Nephron progenitor cell (in vitro differentiated cells): ENCODE measurements at places on chromosomes 4 and X.
A peak's percentile ranks its signal among the peaks of the same experiment; 100 is the strongest.

DNA sequence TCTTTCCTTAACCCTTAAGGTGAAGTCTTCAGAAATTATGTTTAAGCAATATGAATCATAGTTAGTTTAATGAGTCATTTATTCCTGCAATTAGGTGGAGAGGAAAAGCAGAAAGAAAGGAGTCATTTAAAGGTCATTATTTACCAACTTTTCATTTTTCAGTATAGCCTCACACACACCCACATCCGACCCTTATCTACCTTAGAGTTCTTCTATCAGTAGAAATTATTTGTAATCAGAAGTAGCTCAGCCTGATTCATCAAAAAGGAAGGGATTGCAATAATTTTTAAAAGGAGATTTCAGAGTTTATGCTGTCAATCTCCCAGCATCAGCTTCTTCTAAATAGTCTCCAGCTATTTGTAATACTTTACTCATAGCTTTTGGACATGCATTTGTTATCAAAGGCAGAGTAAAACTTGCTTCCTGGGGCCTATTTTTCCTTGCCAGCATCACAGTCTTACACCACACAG, 5.9 kb downstream of the ANXA10 start:
- H3K27ac ChIP-seq: no peak overlapping the region
- DNase-seq: no peak
- no peaks in the 10 kb centered on the region for H3K27me3 ChIP-seq

GRCh38 chr4:159980826-159981468, 878.1 kb downstream of the RAPGEF2 start:
- no peak overlapping the region for H3K4me3 ChIP-seq
- DNase-seq: no peak
- H3K27me3 ChIP-seq: peaks cover 9% of the 10 kb centered on the region
- peaks cover 38% of the 10 kb centered on the region for H3K4me1 ChIP-seq
- H3K27ac ChIP-seq: no peak overlapping the region
- H3K36me3 ChIP-seq: no peaks in the 10 kb centered on the region

DNA sequence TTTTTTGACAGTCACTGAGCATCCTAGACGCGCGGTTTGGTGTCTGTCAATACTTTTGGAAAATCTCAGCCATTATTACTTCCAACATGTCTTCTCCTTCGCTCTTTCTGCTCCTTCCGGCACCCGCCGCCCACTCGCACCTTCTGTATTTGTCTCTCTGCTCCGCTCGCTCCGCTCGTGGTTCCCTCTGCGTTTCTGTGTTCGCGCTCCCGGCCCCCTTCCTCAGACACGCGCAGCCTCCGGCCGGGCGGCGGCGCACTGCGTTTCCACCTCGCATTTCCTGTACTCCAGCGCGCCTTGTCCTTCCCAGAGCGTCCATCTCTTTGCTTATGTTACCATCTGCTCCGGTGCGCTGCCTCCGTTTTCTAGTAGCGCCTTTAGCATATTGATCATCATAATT, 21.1 kb downstream of the PDE6B start:
- H3K27ac ChIP-seq: no peak overlapping the region
- H3K4me3 ChIP-seq: no peak overlapping the region

- H3K4me3 ChIP-seq: no peak overlapping the region
- no peak overlapping the region for H3K27ac ChIP-seq
- H3K4me1 ChIP-seq: peaks cover 56% of the 10 kb centered on the region
- DNase-seq: no peak
Measured at GRCh38 chrX:130084631-130085237, 25.6 kb downstream of the ELF4 start.

- H3K4me3 ChIP-seq: no peak overlapping the region
- no peak for DNase-seq
- no peaks in the 10 kb centered on the region for H3K36me3 ChIP-seq
- peaks cover 7% of the 10 kb centered on the region for H3K27me3 ChIP-seq
- H3K27ac ChIP-seq: no peak overlapping the region
- H3K4me1 ChIP-seq: peaks cover 24% of the 10 kb centered on the region
Measured at GRCh38 chr4:185110375-185110823, 32.7 kb upstream of the SLC25A4 start.

DNA sequence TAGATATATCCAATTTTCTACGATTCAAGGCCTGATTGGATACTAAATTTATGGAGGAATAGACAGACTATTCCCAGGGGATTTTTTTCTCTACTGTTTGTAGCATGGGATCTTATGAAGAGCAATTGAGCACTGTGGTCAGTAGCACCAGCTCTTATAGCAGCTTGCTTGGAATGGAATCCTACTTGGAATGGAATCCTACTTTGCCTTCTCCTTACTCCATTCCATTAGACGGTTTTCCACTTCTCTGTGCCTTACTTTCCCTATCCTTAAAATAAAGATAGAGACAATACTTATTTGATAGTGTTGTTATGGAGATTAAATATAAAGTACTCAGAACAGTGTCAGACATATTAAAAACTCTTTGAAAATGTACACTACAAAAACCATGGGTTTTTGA, 133.5 kb downstream of the BTC start:
- no peaks in the 10 kb centered on the region for H3K36me3 ChIP-seq
- no peak overlapping the region for H3K4me3 ChIP-seq

- DNase-seq: no peak
- H3K27ac ChIP-seq: no peak overlapping the region
- peaks cover 17% of the 10 kb centered on the region for H3K4me1 ChIP-seq
- peaks cover 27% of the 10 kb centered on the region for H3K27me3 ChIP-seq
Measured at GRCh38 chrX:129659861-129660260, 5.1 kb upstream of the APLN start.

GRCh38 chr4:139453041-139453370, 915 bp upstream of the RAB33B start:
- peaks cover 4% of the 10 kb centered on the region for H3K27me3 ChIP-seq
- H3K4me3 ChIP-seq: peak overlapping the region; percentile 98
- peaks cover 35% of the 10 kb centered on the region for H3K36me3 ChIP-seq

DNA sequence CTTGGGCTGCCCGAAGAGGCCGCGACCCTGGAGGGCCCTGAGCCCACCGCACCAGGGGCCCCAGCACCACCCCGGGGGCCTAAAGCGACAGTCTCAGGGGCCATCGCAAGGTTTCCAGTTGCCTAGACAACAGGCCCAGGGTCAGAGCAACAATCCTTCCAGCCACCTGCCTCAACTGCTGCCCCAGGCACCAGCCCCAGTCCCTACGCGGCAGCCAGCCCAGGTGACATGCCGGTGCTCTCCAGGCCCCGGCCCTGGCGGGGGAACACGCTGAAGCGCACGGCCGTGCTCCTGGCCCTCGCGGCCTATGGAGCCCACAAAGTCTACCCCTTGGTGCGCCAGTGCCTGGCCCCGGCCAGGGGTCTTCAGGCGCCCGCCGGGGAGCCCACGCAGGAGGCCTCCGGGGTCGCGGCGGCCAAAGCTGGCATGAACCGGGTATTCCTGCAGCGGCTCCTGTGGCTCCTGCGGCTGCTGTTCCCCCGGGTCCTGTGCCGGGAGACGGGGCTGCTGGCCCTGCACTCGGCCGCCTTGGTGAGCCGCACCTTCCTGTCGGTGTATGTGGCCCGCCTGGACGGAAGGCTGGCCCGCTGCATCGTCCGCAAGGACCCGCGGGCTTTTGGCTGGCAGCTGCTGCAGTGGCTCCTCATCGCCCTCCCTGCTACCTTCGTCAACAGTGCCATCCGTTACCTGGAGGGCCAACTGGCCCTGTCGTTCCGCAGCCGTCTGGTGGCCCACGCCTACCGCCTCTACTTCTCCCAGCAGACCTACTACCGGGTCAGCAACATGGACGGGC, 579 bp downstream of the ABCD1 start:
- no peak overlapping the region for H3K27ac ChIP-seq
- peaks cover 15% of the 10 kb centered on the region for H3K36me3 ChIP-seq
- H3K4me3 ChIP-seq: no peak overlapping the region
- H3K27me3 ChIP-seq: peaks cover 2% of the 10 kb centered on the region
- no peak for DNase-seq

DNA sequence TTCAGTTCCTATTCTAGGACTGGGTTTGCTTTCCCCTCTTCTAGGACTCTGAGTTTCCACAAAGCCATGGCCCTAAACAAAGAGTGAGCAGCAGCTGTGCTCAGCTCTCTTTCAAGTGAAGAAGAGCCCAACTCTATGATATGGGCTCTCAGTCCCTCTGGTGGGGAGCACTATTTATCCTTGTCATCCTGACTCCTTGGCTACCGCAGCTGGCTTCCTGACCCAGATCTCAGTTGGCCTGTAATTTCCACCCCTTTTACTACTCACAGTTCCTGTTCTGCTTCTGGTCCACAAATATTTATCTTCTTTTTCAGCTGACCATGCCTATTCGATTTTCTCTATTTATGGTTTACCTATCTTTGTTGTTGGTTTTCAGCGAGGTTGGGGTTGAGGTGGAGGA, 33.8 kb downstream of the F8 start:
- H3K4me3 ChIP-seq: no peak overlapping the region
- no peaks in the 10 kb centered on the region for H3K27me3 ChIP-seq
- H3K36me3 ChIP-seq: no peaks in the 10 kb centered on the region
- no peak for DNase-seq
- H3K27ac ChIP-seq: no peak overlapping the region

GRCh38 chrX:25010784-25011588, 4.8 kb downstream of the ARX start:
- no peak overlapping the region for H3K4me3 ChIP-seq
- H3K27me3 ChIP-seq: peaks cover 97% of the 10 kb centered on the region
- no peaks in the 10 kb centered on the region for H3K36me3 ChIP-seq

- no peaks in the 10 kb centered on the region for H3K36me3 ChIP-seq
- H3K4me1 ChIP-seq: no peaks in the 10 kb centered on the region
- H3K27ac ChIP-seq: no peak overlapping the region
- peaks cover 5% of the 10 kb centered on the region for H3K27me3 ChIP-seq
- H3K4me3 ChIP-seq: no peak overlapping the region
- DNase-seq: no peak
Measured at GRCh38 chr4:155607481-155607880, 59.2 kb upstream of the GUCY1A1 start.

- H3K27me3 ChIP-seq: no peaks in the 10 kb centered on the region
- no peak overlapping the region for H3K27ac ChIP-seq
- no peak for DNase-seq
Measured at GRCh38 chr4:175470131-175470530, 341.9 kb downstream of the GPM6A start.

- H3K27ac ChIP-seq: no peak overlapping the region
- no peak for DNase-seq
- H3K4me1 ChIP-seq: peaks cover 5% of the 10 kb centered on the region
- peaks cover 21% of the 10 kb centered on the region for H3K27me3 ChIP-seq
Measured at GRCh38 chr4:183522821-183523220, 18.0 kb downstream of the ING2 start.

DNA sequence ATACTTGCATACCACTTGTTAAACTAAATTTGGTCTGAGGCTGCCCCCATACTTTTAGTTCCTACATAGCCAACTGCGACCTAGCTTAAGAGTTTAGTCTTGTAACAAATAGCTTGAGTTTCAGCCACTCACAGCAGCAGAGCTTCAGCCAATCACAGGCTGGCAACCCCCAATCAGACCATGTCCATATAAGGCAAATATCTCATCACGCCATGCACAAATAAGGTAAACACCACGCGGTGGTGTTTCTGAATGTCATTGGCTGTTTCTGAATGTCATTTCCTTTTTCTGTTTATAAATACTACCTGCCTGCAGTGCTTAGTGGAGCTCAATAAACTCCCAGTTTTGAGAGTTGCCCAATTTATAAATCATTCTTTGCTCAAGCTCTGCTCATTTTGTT, 143.1 kb upstream of the MAD2L1 start:
- H3K27ac ChIP-seq: no peak overlapping the region
- DNase-seq: no peak
- no peaks in the 10 kb centered on the region for H3K27me3 ChIP-seq
- no peaks in the 10 kb centered on the region for H3K36me3 ChIP-seq
- no peaks in the 10 kb centered on the region for H3K4me1 ChIP-seq

GRCh38 chr4:84995386-84995785, 28.9 kb upstream of the WDFY3 start:
- H3K4me1 ChIP-seq: no peaks in the 10 kb centered on the region
- no peak for DNase-seq
- no peaks in the 10 kb centered on the region for H3K36me3 ChIP-seq

GRCh38 chr4:91128519-91128918, 1001.3 kb downstream of the CCSER1 start:
- H3K36me3 ChIP-seq: no peaks in the 10 kb centered on the region
- peaks cover 14% of the 10 kb centered on the region for H3K4me1 ChIP-seq
- no peak overlapping the region for H3K4me3 ChIP-seq
- no peaks in the 10 kb centered on the region for H3K27me3 ChIP-seq

DNA sequence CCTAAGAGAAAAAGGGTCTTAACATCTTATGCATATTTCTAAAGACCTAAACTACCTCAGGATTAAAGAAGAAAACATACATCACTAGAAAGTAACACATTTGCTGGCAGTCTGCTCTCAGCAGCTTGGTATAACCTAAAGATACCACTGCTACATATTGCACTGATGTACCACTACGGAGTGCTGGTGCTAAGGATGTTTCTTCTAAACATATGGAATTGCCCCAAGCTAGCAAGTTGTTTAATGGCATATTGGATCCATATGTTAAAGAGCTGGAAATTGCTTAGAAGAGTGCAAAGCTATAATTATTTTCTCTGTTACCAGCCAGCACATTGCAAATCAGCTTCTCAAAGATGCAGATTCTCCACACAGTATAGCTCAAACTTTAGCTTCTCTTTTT, 436.5 kb upstream of the GALNTL6 start:
- H3K4me3 ChIP-seq: no peak overlapping the region
- no peaks in the 10 kb centered on the region for H3K27me3 ChIP-seq
- DNase-seq: no peak

DNA sequence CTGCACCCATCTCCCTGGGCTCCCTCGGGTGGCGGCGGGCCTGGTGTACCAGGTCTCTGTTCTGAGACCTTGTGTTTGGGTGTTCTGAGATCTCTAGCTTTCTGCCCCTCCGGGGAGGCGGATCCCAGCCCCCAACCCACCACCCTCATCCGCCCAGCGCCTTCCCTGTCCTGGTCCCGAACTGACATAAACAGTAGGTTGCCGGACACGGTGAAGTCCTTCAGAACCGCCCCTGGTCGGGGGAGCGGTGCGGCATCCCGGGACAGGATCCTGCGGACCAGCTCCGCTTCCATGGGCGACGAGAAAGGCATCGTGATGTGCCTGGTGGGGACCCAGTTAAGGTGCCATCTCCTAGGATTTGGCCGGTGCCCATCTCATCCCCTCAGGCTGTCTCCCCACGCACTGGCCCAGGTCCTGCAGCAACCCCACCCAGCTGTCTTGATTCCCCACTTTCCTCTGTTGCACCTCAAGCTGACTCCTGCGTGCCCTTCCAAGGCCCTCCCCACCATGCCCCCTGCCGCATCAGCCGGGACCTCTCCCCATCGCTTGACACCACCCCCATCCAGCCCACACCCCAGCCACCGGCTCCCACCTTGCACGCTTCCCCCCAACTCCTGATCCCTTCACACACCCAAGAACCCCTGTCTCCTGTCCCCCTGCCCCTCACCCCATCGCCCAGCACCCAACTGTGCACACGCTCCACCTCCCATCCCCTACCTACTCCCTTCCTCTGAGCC, 900 bp downstream of the CTAG2 start:
- H3K27ac ChIP-seq: no peak overlapping the region
- H3K4me1 ChIP-seq: peaks cover 12% of the 10 kb centered on the region
- H3K27me3 ChIP-seq: no peaks in the 10 kb centered on the region
- no peaks in the 10 kb centered on the region for H3K36me3 ChIP-seq
- H3K4me3 ChIP-seq: no peak overlapping the region
